ENCODE measurements at places on chromosomes 6 and 20.

DNA sequence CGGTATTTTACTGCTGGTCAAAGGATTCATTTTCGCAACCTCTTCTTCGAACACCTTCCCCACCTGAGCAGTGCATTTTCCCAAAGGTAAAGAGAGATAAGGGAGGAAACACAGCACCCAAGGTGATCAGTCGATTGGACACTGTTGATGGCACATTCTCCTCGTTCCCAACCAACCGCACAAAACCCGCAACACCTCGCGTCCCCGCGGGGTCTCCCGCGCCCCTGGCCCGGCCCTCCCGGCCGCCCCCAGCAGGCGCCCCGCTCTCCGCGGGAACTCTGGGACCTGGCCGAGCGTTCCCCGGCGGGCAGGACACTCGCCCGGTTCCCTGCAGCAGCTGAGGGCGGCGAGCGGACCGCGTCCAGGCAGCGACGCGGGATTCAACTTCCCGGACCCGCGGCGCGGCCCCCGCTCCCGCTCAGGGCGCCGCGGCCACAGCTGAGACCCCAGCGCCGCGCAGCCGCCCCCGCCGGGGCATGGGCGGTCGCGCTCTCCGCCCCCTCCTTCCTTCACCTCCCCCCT lies 506 bp downstream of the RGS17 start:
- no peak for DNase-seq

- DNase-seq: no peak
These were observed 474 bp downstream of the TPX2 start for GRCh38 chr20:31739550-31739977.

- no peak for DNase-seq
These were observed 7.8 kb downstream of the OLIG3 start for GRCh38 chr6:137486416-137486815.

- no peak for DNase-seq
These were observed 25.2 kb upstream of the FYN start for GRCh38 chr6:111898452-111898851.

- DNase-seq: no peak
These were observed 89.2 kb upstream of the EXOC2 start for GRCh38 chr6:782141-782540.

DNA sequence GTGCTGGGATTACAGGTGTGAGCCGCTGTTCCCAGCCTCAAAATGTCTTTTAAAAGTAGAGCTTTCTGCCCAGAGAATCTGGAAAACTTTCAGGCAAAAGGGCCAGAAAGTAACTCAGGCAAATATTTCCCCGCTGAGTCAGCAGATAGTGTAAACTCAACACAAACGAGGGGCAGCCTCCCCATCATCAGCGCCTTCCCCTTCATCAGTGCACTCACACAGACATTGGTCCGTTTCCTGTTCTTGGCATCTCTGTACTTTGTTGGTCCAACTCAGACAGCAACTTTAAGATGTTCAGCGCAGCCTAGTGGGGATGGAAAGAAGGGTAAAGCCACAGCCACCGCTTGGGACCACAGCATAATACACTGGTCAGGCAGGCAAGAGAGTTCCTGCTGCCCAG lies 69.5 kb downstream of the CSE1L start:
- DNase-seq: no peak

- no peak for DNase-seq
These were observed 10.6 kb upstream of the EXOC2 start for GRCh38 chr6:703552-703951.

DNA sequence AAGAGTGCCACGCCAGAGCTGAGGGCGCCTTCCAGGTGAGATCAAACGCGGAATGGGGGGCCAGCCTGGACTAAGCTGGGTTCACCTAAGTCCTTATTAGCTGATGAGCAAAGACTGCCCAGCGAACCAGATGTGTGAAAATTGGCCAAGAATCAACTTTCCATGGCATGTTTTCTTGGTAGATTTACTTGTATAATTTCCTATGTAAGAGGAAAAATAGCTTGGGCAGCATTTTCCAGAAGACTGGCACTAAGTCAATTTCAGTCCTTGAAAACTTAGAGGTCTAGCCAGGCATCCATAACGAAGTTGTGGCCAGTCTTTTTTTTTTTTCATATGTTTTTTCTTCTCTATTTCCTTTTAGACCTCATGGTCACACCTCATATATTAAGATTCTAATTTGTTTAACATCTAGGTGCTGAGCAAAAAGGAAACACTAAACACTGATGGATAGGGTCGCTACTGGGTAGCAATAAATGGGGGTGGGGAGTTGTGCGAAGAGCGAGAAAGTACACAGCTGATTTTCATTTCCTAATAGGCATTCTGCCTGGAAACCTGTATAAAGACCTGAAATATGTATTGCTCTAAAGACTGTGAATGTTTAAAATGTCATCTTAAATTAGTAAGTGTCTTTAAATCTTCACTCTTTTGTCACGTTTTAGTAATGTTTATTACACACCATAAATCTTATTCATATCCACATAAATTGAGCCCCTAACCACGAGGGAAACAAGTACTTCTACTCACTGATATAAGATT lies 188.8 kb downstream of the CD83 start:
- DNase-seq: no peak

GRCh38 chr20:48862279-48862678 lies 34.5 kb upstream of the PREX1 start:
- no peak for DNase-seq

DNA sequence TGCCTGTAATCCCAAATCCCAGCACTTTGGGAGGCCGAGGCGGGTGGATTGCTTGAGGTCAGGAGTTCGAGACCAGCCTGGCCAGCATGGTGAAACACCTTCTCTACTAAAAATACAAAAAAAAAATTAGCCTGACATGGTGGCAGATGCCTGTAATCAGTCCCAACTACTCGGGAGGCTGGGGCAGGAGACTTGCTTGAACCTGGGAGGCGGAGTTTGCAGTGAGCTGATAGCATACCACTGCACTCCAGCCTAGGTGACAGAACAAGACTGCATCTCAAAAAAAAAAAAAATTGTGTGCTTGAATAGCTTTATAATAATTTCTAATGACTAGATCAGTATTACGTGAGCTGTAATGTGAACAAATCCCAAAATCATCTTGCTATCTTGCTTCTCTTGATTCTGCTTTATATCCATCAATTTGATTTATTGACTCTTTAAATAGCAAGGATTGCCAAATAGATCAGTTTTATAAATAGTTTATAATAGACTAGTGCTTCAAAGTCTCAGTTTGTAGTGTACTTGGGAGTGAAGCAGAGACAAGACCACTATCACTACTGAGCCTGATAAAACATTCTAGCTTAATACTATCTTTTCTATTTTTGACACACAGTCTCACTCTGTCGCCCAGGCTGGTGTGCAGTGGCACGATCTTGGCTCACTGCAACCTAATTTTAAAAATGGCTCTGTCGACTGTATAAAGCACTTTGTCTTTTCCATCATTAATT lies 7.1 kb downstream of the AMD1 start:
- DNase-seq: no peak

DNA sequence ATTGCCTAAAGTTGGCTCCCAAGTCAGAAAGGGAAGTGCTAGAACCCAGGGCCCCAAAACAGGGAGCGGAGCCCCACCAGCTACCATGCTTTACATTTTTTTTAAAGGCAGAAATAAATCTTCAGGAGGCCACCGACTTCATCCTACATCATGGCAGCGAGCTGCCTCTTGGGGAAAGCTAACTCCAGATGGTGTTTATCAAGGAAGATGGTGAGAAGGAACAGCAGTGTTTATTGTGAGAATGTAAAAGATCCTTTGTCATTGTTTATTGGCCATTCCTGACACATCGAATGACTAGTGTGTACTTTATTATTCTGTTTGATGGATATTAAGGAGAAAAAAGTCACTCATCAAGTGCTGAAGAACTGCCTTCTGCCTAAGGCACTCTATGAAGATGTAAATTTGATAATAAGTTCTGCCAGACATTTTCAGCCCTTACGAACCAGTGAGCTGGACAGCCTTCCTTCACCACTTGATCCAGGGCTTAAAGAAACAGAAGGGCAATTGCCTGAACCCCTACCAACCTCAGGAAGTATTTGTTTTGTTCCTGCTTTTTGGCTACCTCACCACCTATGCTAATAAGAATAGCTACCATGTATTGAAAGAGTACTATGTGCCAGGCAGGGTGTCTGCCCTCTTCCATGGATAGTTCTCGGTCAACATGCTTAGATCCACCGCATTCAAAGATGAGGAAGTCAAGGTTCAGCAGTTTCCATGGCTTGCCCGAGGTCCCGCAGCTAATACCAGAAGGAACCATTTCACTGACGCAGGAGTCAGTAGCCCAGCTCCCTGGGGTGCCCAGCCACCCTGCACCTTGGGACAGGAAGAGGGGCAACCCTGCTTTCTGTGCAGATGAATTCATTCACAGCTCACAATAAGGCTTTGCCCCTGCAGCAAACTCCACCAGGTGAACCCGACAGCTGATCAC lies 194.7 kb upstream of the RREB1 start:
- DNase-seq: no peak

Measured in central memory CD4-positive, alpha-beta T cell (primary cell).